Activated CD4-positive, alpha-beta T cell treated with anti-CD3 and anti-CD28 coated beads, Interleukin-2, amount 10 ng/mL, durations not matched to agents 24 days and 14 days (primary cell): ENCODE measurements at places on chromosomes 5 and 9.
A peak's percentile ranks its signal among the peaks of the same experiment; 100 is the strongest.

DNA sequence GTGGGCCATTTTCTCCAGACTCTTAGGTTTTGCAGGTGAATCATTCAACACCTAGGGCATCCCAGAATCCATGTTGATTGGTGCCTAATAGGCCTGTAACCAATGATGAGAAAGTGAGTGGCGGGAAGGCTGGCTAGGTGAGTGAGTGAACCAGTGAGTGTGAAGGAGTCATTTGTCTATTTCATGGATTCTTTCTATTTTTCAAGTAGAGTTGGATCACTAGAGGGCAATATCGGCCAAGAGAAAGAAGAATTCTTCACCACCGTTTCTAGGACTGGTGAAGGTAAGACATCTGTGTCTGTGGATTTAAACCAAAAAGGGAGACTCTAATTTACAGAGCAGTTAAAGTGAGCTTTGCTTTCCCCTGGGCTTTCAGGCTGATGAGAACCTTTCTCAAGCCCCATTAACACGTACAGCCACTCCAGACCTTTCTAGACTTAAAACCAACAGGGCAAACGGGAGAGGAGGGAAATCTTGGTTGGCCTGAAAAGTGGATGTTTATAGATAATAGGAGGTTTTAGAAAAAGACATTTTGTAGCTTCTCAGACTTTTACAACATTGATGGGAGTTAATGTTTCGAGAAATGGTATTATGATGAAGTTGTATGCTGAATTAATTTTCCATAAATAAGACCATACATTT, 114.3 kb upstream of the IL12B start:
- DNase-seq = peak; percentile 61

- DNase-seq = peak; percentile 72
These were observed 168.6 kb downstream of the CARTPT start for GRCh38 chr5:71887680-71888079.

- DNase-seq = no peak
These were observed 47.5 kb downstream of the SLC22A5 start for GRCh38 chr5:132417010-132417439.

DNA sequence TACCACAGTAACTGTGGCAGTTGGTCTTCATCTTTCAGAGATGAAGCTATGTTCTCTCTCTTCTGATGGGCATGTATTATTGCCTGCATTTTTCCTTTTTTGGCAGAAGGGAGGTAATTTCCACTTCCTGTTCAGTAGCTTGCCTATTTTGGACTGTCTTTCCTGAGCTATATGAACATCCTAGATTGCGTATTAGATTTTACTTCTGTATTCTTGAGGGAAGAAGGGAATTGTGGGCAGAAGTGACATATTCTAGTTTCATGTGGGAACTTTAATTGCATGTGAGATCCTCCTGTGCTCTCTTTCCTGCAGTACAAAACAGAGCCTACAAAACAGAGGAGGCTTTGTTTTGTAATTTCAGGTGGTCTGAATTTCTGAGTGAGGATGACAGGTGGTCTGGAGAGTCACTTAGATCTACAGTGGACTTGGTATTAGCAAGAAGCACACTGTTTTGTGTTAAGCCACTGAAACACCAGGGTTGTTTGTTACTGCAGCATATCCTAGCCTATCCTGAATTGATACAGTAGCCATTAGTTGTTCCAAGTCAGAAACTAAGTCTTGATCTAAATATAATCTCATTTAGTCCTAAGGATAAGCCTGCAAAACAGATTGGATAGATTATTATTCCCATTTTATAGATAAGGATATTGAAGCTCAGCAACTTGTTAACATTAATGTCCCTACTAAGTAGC, 68.1 kb downstream of the AOPEP start:
- no peak for DNase-seq

GRCh38 chr9:137465720-137466388, 6.7 kb upstream of the NSMF start:
- no peak for DNase-seq

DNA sequence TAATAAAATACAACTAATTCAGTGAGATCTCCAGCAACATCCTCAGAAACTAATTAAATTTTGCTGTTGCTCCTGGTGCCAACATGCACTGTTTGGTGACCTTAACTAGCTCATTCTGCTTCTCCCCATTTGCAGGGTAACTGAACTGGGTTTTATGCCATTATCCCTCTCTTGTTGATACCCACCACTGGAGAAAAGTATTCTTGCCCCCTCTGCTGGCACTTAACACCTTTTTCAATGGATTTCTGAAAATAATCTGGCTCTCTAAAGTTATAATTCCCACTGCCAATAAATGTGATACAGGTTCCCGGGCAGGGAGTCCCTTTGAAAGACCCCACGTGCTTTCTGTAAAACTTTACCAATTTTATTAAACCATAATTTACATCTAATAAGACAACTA, 394.3 kb downstream of the OSTF1 start:
- no peak for DNase-seq

- no peak for DNase-seq
These were observed 181.9 kb upstream of the TBCA start for GRCh38 chr5:77957931-77958521.

GRCh38 chr9:102922526-102922925, 72.6 kb upstream of the CYLC2 start:
- no peak for DNase-seq

GRCh38 chr5:41524174-41524573, 13.8 kb upstream of the PLCXD3 start:
- no peak for DNase-seq

- DNase-seq = no peak
These were observed 28.4 kb downstream of the ERP44 start for GRCh38 chr9:100070104-100071041.

DNA sequence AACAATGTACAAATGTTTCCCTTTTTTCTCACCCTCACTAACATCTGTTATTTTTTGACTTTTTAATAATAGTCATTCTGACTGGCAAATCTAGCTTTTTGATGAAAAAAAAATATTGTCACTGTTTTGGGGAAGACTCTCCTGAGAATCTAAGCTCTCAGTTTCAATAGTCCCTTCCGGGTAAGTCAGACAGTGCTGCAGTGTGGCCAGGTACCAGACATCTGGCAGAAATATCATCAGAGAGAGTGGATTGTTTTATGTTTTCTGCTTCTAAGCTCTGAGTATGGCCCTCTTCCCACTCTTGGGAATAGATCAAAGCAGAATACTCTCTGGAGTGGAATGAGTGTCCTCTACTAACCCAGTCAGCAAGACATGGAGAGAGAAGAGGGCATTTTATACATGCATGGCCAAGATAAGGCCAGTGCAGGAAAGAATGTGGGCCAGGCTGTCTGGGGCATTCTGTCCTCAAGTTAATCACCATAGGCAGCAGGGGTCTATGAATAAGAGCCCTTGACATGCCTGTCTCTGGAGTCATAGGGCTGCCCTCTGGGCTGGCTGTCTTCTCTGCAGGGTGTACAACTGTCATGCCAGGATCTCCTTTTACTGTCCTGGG, 38.5 kb upstream of the OR2S2 start:
- no peak for DNase-seq

GRCh38 chr5:155678371-155678770, 648.6 kb upstream of the SGCD start:
- DNase-seq = no peak

GRCh38 chr9:135037521-135038250, 49.8 kb upstream of the OLFM1 start:
- no peak for DNase-seq

- no peak for DNase-seq
These were observed 241.9 kb upstream of the NREP start for GRCh38 chr5:111998871-111999270.

GRCh38 chr5:27026063-27026462, 12.3 kb downstream of the CDH9 start:
- DNase-seq = no peak

GRCh38 chr5:62585306-62585705, 6.7 kb downstream of the LRRC70 start:
- no peak for DNase-seq

DNA sequence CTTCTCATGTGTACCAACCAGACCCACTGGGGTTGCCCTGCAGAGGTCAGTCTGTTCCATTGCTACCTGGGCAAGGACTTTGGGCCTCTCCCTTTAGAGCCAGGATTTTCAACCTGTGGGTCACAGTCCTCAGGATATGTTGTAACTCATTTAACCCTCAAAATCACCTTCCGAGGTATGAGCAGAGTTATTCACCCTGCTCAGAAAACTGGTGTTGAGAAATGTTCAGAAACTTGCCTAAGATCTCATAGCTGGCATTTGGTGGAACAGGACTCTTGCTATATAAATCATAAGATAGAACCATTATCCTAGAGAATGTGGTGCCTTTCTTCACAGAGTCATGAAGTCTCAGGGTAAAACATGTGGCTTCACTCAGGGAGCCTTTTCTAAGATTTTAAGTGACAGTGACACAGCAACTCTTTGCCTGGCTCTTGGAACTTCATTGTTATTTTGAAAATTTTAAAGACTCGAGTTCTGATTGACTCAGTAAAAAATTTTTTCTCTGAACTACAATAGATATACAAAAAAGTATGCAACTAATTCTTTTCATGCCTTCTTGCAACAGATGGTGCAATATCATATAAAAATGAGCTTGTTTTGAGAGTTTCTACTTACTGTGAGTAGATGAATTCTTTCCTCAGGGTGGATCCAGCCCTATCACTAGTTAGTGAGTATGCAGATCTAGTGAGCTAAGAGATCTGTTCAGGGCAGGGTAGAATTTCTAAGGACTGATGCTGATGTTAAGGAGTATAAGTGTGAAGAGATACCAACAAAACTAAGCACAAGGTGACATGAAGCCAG, 29.5 kb downstream of the CAST start:
- no peak for DNase-seq

GRCh38 chr5:85841653-85842052, 776.1 kb upstream of the COX7C start:
- no peak for DNase-seq

GRCh38 chr5:81359108-81359507, 34.8 kb downstream of the ACOT12 start:
- DNase-seq = no peak

GRCh38 chr9:101569741-101570501, 24.8 kb downstream of the PPP3R2 start:
- peak; percentile 59 for DNase-seq

- peak; percentile 83 for DNase-seq
These were observed 402 bp downstream of the BRD8 start for GRCh38 chr5:138177941-138178515.

DNA sequence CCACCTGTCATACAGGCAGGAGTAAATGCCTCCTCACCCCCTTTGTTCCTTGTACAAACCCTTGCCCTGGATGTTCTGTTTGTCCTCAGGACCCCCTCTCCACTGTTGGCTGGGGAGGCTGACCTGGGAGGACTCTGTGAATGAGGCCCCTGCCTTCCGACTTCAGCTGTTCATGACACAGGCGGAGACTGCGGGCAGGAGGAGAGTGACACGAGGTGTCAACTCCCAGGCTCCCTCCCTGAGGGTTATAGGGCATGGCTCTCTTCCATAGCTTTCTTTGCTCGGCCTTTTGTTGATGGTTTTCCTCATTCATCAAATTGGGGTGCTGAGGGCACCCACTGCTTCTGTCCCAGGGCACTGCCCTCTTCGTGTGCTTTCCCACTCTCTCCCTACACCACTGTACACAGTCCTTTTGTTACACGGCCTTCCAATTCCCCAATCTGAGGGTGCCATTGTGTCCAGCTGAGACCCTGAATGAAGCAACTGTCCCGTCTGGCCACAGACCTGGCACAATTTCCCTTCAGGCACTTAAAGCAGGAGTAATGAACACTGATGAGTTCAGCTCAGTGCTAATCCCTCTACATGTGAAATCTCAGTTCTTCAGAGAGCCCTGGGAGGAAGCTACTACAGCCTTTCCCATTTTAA, 33.8 kb downstream of the KCNIP1 start:
- DNase-seq = no peak

DNA sequence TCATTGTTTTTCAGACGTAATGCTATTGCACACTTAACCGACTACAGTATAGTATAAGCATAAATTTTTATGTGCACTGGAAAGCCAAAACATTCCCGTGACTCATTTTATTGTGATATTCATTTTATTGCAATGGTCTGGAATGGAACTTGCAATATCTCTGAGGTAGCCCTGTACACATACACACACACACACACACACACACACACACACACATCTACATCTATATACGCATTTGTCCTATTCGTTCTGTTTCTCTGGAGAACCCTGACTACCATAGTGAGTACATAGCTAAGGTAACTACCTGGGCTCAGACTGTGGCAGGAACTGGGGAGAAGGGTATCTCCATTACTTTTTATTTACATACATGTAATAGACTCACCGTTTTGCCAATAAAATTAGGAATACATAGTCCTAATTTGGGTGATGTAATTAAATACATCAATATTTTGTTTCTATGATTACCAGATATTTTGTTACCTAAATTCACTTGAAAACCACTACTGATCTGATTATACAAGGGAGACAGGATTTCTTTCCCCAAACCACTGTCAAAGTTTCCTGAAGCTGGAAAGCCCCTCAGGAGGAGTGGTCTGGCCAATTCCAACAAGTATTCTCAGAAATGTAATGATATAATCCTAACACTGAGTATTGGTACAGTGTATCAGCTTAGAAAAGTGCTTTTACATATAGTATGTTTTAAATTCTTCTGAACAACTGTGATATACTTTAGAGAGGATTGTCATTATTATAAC, 74.0 kb upstream of the PLPP1 start:
- peak; percentile 48 for DNase-seq

GRCh38 chr5:1273745-1274144, 21.1 kb downstream of the TERT start:
- DNase-seq = no peak

- DNase-seq = no peak
These were observed 34.8 kb downstream of the TNFSF15 start for GRCh38 chr9:114770991-114771390.

GRCh38 chr5:69217151-69217511, 17.6 kb upstream of the CDK7 start:
- DNase-seq = no peak

- DNase-seq = no peak
These were observed 170.9 kb downstream of the FRMD3 start for GRCh38 chr9:83367326-83367725.

DNA sequence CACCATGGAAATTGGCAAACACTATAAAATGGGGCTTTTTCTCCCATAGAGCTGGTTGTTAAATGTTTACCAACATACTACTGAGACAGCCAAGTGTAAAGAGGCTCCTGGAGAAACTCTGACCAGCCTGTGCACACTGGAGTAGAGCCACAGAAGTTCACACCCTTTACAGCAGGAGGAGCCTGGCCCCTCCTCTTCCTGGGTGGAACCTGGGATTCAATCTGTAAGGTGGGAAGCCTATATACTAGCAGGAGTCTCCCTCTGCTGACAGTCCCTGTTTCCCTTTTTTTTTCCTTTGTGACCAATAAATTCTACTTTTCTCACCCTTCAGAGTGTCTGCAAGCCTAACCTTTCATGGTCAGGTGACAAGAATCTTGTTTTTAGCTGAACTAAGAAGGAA, 10.4 kb upstream of the SLC30A5 start:
- no peak for DNase-seq

DNA sequence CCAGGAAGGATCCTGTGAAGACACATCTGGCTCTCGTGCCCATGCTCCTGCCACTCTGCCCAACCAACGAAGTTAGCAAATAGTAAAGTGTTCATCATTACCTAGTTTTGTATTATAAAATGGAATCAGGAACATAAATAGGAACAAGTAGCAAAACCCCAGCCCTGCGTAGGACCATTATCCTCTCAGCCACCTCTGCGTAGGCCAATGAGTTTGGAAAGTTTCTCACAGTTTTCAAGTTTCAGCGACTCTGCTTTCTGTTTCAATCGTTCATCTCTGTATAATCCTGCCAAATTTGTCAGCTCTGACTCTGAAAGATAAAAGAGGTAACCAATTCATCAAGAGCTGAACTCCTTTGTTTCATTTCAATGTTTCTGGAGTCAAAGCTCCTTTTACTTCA, 10.1 kb upstream of the SPATA24 start:
- DNase-seq = peak; percentile 74
